Type B pancreatic cell (in vitro differentiated cells): ENCODE measurements at places on chromosomes 11 and 22. TPM values are rescaled to one million over a fixed set of nuclear protein-coding genes. Genes with fewer than 3 reads are reported as not detected.

GRCh38 chr11:122848186-122848585, 9.9 kb downstream of the CRTAM start:
- H3K27me3 ChIP-seq: peaks cover 6% of the 10 kb centered on the region
- no peak overlapping the region for H3K4me3 ChIP-seq
- peaks cover 29% of the 10 kb centered on the region for H3K4me1 ChIP-seq
- no peak for DNase-seq
- H3K27ac ChIP-seq: no peak overlapping the region

- no peaks in the 10 kb centered on the region for H3K4me1 ChIP-seq
- H3K36me3 ChIP-seq: peaks cover 18% of the 10 kb centered on the region
- H3K4me3 ChIP-seq: no peak overlapping the region
- H3K27ac ChIP-seq: no peak overlapping the region
- no peak for DNase-seq
- no peaks in the 10 kb centered on the region for H3K27me3 ChIP-seq
Measured at GRCh38 chr11:45945397-45945999, 23.0 kb downstream of the LARGE2 start.

DNA sequence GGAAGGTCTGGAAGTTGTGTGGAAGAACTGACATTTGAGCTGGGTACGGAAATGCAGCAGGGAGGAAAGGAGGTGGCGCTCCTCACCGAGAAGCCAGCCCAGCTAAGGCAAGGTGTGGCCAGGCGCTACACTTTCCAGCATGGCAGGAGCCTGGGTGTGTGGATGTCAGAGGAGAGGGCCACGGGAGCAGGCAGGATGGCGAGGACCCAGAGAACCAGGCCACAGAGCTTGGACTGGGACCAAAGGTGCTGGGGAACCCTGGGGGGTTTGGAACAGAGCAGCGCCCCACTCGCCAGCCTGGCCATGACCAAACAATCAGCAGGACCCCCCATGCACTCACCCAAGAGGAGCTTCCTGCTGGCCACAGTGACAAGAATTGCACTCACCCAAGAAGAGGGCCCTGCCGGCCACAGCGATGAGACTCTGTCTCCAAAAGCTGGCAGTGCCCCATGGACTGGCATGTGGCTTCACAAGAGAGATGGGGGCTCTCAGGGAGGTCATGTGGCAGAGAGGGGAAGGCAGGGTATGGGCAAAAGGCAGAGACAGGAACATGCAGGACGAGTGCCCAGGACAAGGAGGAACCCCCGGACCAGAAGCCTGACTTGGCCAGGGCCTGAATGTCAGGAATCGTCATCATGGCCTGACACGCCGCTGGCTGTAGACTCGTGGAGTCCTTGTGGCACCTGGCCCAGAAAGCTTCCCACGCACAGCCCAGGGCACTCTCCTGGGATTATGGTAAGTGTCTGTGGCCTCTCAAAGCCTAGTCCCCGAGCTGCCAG, 45.4 kb downstream of the IGF2 start:
- DNase-seq: no peak
- H3K36me3 ChIP-seq: no peaks in the 10 kb centered on the region
- no peak overlapping the region for H3K27ac ChIP-seq
- H3K4me1 ChIP-seq: peaks cover 7% of the 10 kb centered on the region
- no peak overlapping the region for H3K4me3 ChIP-seq

DNA sequence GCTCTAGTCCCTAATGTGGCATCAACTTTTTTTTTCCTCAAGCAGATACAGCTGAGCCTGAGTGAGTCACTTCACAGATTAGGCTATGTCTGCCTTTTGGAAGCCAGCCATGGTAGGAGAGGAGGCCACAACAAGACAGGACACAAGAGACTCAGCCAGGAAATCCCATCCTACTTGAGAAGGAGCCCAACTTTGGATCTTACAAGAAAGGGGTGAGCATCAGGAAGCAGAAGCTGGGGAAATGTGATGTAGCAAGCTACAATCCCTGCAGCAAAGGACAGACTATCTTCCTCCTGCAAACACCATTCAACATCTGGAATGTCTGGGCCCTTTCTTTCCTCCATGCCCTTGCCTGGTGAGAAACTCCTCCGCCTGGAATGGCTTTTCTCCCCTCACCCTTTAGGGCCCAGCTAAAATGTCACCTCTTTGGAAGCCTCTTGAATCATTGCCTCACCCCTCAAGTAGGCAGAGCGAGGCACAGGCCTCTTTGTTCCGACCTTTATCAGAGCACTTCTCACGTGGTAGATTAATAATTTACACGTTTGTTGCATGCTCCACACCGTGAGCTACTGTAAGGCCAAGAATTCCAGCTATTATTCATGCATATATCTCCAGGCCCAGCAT, 156.4 kb upstream of the PITPNB start:
- H3K27me3 ChIP-seq: no peaks in the 10 kb centered on the region
- H3K4me1 ChIP-seq: peaks cover 6% of the 10 kb centered on the region
- no peak overlapping the region for H3K4me3 ChIP-seq
- DNase-seq: no peak

DNA sequence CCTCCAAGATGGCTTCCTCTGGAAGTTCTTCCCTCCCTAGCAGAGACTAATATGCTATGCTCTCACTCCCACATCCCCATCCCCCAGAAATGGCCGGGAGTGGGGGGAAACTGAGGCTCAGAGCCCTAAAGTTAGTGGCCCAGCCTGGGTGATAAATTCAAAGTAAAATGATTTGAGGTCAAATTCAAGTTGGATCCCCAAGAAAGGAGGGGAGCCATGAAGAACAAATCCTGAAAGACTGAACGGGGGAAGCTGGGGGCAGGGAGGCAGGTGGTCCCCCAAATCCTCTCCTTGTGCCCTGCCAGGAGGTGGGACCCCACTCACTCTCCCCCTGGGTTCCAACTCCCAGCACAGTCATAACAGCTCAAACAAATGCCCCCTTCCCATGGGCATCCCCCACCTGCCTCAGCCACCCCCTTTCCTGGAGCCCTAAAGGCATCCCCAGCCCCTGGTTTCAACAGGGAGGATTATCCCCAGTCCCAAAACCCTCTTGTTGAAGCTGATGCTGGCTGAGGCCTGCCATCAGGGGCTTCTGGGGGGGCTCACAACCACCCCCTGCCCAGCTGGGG, 1.1 kb downstream of the CBX6 start:
- peaks cover 38% of the 10 kb centered on the region for H3K4me1 ChIP-seq
- no peaks in the 10 kb centered on the region for H3K36me3 ChIP-seq
- peak overlapping the region; percentile 83 for H3K27ac ChIP-seq

GRCh38 chr11:36622431-36623136, 24.5 kb upstream of the RAG2 start:
- no peaks in the 10 kb centered on the region for H3K36me3 ChIP-seq
- no peak for DNase-seq
- H3K27ac ChIP-seq: no peak overlapping the region
- no peak overlapping the region for H3K4me3 ChIP-seq
- H3K27me3 ChIP-seq: no peaks in the 10 kb centered on the region
- H3K4me1 ChIP-seq: peaks cover 18% of the 10 kb centered on the region

DNA sequence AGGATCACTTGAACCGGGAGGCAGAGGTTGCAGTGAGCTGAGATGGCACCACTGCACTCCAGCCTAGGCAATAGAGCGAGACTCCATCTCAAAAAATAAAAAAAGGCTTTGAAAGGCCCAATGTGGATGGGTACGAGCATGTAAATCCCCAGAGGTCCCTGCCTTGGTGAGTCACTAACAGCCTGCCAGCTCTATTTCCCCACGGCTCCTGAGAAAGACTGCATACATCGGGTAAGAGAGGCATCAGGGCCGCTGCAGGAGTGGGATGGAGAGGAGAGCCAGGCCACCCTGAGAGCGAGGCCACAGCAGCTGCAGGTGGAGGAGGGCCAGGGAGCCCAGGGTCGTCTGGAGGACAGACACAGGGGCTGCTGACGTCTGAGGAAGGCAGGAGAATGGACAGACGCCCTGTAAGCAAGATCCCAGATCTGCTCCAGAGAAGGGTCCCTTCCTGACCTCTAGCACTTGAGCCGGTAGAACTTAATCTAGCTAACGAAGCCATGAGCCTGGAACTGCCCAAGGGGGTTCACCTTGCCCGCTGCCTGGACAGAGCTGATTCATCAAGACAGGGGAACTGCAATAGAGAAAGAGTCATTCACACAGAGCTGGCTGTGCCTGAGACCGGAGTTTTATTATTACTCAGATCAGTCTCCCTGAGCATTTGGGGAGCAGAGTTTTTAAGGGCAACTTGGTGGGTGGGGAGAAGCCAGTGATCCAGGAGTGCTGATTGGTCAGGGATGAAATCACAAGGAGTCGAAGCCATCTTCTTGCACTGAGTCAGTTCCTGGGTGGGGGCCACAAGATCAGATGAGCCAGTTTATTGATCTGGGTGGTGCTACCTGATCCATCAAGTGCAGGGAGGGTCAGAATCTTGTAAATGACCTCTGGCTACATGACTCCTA, 5.1 kb upstream of the KRTAP5-9 start:
- H3K36me3 ChIP-seq: peaks cover 3% of the 10 kb centered on the region
- peaks cover 15% of the 10 kb centered on the region for H3K27me3 ChIP-seq
- H3K27ac ChIP-seq: no peak overlapping the region

DNA sequence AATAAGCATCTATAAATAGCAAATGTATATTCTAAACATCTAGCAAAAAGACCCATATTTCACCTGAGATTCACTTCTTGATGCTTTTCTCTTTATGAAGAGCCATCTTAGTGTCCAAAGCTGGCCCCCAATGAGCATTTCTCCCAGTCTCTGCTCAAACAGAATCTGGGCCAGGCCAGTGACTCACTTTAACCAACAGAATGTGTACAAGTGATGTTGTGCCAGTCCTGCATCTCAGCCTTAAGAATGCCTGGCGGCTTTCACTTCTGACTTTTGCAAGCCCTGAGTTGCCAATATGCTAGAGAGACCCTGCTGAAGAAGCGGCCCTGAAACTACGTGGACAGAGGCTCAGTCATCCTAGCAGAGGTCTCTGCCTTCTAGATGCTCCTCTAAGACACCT, 6.9 kb upstream of the COPB1 start:
- H3K4me1 ChIP-seq: no peaks in the 10 kb centered on the region
- no peak overlapping the region for H3K27ac ChIP-seq
- no peak for DNase-seq
- peaks cover 49% of the 10 kb centered on the region for H3K36me3 ChIP-seq

GRCh38 chr22:37484480-37485394, 1.4 kb downstream of the MFNG start:
- H3K4me3 ChIP-seq: no peak overlapping the region
- no peak for DNase-seq
- H3K36me3 ChIP-seq: no peaks in the 10 kb centered on the region
- H3K4me1 ChIP-seq: peaks cover 36% of the 10 kb centered on the region
- no peak overlapping the region for H3K27ac ChIP-seq
- peaks cover 29% of the 10 kb centered on the region for H3K27me3 ChIP-seq

GRCh38 chr11:118998822-118999221, 884 bp downstream of the CENATAC start:
- H3K4me1 ChIP-seq: peaks cover 23% of the 10 kb centered on the region
- no peaks in the 10 kb centered on the region for H3K27me3 ChIP-seq
- no peak for DNase-seq
- H3K27ac ChIP-seq: peak overlapping the region; percentile 89

Gene FUT4
- 10.4 and 40.1 TPM in 2 replicates for total RNA-seq

Gene TBC1D10A
- total RNA-seq: 15.3 and 21.5 TPM in 2 replicates

Gene DLG2
- total RNA-seq: 2.3 and 5.9 TPM in 2 replicates

Gene SCGB1C1
- total RNA-seq: not detected in 2 replicates

Gene CDCA5
- 18.7 and 39.3 TPM in 2 replicates for total RNA-seq

Gene OR5AS1
- not detected in 2 replicates for total RNA-seq

Gene MISFA
- 4.9 and 7.0 TPM in 2 replicates for total RNA-seq

Gene C2CD3
- total RNA-seq: 34.2 and 36.8 TPM in 2 replicates

Gene C11orf42
- total RNA-seq: not detected in 2 replicates

Gene ISX
- 4.0 and 9.4 TPM in 2 replicates for total RNA-seq
